Melanocyte of skin (primary cell): ENCODE measurements at places on chromosomes 1 and 21. TPM values are rescaled to one million over a fixed set of nuclear protein-coding genes. Genes with fewer than 3 reads are reported as not detected.

NBPF6 gene
- total RNA-seq = 0.15 and 0.33 TPM in 2 replicates

PLEKHN1 gene
- total RNA-seq = not detected in 2 replicates

SPRR2E gene
- total RNA-seq = not detected in 2 replicates

SLC44A3 gene
- total RNA-seq = 3.3 and 3.7 TPM in 2 replicates
